Liver (tissue), 10 donors: ENCODE measurements at places on chromosomes 16 and 17. TPM values are rescaled to one million over a fixed set of nuclear protein-coding genes. Genes with fewer than 3 reads are reported as not detected.

- peaks cover 2% of the 10 kb centered on the region for H3K27me3 ChIP-seq
- no peaks in the 10 kb centered on the region for H3K4me1 ChIP-seq
- no peaks in the 10 kb centered on the region for H3K36me3 ChIP-seq
Measured at GRCh38 chr16:23712976-23713375, at the start of gene ERN2. ERN2 (minus strand) TSS chr16:23713222; CDS start chr16:23713187, 35 bp downstream.

- H3K36me3 ChIP-seq: peaks cover 10% of the 10 kb centered on the region
- H3K4me1 ChIP-seq: no peaks in the 10 kb centered on the region
- no peaks in the 10 kb centered on the region for H3K27me3 ChIP-seq
- no peak for DNase-seq
- no peak overlapping the region for H3K27ac ChIP-seq
Measured at GRCh38 chr17:82490512-82491195, 28.9 kb upstream of the FOXK2 start.

- H3K4me3 ChIP-seq: no peak overlapping the region
- H3K4me1 ChIP-seq: peaks cover 21% of the 10 kb centered on the region
- no peaks in the 10 kb centered on the region for H3K27me3 ChIP-seq
- no peak overlapping the region for H3K27ac ChIP-seq
- no peaks in the 10 kb centered on the region for H3K36me3 ChIP-seq
Measured at GRCh38 chr17:64773386-64773835, 111.3 kb upstream of the SMURF2 start.

DNA sequence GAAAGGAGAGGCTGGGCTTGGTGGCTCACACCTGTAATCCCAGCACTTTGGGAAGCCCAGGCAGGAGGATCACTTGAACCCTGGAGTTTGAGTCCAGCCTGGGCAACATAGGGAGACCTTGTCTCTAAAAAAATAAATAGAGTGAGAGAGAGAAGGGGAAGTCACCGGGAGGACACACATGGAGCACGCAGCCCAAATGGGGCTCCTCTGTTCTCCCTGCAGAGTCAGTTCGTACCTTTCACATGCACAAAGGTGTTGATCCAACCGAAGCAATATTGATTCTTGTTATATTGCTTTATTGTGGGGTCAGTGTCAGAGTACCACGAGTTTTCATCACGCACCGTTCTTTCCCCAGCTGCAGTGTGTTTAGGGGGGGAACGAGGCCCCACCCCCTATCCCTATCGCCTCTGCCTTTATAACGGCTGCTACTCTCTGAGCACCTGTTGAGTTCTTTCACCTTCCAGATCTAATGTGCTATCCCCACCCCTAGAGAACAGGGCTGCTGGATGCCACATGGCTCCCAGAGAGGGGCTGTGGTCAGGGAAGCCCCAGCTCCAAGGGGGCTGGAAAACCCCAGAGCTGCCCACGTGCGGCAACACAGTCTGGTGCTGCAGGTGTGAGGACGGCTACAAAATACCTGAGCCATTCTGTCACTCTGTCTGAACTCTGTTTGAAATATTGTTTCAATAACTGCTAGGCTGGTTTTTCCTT is 1.0 kb upstream of the TMEM235 start:
- H3K27me3 ChIP-seq: peaks cover 5% of the 10 kb centered on the region
- H3K4me1 ChIP-seq: no peaks in the 10 kb centered on the region
- no peak overlapping the region for H3K27ac ChIP-seq
- H3K36me3 ChIP-seq: no peaks in the 10 kb centered on the region
- DNase-seq: no peak

DNA sequence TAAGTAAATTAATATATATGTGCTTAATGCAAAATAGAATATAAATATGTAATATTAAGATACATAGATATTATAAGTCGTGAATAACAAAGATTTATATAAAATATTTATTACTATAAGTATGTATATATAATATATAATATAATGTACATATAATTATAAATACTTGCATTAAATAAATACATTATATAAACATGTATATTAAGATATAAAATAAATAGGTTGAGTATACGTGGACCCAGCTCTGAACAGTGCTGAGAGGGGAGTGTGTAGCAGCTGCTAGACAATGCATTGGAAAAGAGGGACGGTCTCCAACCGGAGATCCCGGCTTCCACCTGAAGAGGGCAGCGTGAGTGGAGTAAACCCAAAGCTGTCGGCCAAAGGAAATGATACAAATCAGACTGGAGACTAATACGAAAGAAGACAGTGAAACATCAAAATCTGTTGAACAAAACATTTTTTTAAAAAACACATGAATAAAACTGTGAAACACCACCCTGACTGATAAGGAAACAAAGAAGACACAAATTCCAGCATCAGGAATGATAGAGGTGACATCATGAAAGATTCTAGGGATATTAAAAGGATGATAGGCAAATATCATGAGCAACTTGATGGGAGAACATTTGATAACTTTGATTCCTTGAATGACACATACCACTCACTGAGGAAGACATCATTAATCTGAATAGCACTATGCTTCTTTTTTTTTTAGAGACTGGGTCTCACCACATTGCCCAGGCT is 125.4 kb upstream of the CHMP6 start:
- H3K27me3 ChIP-seq: no peaks in the 10 kb centered on the region
- peaks cover 6% of the 10 kb centered on the region for H3K4me1 ChIP-seq
- no peaks in the 10 kb centered on the region for H3K36me3 ChIP-seq

The CIITA gene
- total RNA-seq: 2.8 TPM

The MAP2K6 gene
- 5.4 TPM for total RNA-seq

The ZNF213 gene
- 4.5 TPM for total RNA-seq
